Urinary bladder (tissue), 4 donors: ENCODE measurements at places on chromosomes 12 and 14. TPM values are rescaled to one million over a fixed set of nuclear protein-coding genes. Genes with fewer than 3 reads are reported as not detected.

The RPL10L gene
- total RNA-seq: not detected

The PRH1 gene
- 103 TPM for total RNA-seq

The RASSF9 gene
- total RNA-seq: 10.4 TPM

The CCDC196 gene
- total RNA-seq: not detected

The MORN3 gene
- 0.16 TPM for total RNA-seq

DNA sequence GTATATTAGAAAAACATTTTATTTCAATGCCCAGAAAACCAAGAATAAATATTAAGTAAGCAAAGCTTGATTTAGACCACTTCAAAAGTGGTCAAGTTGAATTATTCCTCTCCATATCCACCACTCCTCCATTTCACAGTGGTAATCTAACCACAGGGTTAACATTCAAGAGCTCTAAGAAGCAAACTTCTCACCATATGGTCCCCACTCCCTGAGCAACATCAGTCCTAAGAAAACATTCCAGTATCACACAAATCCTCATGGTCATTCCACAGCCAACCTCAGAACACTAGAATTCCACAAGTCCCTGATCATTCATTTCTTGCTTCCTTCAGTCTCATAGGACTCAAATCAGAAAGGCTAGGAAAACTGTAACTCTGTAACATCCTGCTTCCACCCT, 47.9 kb downstream of the ST8SIA1 start:
- no peak for DNase-seq

GRCh38 chr14:68079941-68080697, 260.5 kb downstream of the RAD51B start:
- DNase-seq: no peak

DNA sequence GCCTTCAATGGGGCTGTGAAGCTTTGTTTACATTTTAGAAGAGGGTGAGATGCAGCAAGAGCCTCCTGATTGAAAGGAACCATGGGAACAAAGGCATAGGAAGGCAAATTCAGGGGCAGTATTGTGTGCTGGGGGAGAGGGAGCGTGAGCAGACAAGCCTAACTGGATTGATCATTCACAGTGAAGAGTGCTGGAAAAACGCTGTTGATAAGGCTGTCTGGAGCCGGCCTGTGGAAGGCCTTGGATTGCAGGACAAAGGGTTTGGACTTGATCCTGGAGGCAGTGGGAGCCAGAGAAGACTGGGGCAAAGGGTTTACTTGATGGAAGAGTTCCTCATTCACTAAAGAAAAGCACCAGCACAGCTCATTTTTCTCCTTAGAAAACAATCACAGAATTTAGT, 160.5 kb downstream of the PAH start:
- DNase-seq: no peak

DNA sequence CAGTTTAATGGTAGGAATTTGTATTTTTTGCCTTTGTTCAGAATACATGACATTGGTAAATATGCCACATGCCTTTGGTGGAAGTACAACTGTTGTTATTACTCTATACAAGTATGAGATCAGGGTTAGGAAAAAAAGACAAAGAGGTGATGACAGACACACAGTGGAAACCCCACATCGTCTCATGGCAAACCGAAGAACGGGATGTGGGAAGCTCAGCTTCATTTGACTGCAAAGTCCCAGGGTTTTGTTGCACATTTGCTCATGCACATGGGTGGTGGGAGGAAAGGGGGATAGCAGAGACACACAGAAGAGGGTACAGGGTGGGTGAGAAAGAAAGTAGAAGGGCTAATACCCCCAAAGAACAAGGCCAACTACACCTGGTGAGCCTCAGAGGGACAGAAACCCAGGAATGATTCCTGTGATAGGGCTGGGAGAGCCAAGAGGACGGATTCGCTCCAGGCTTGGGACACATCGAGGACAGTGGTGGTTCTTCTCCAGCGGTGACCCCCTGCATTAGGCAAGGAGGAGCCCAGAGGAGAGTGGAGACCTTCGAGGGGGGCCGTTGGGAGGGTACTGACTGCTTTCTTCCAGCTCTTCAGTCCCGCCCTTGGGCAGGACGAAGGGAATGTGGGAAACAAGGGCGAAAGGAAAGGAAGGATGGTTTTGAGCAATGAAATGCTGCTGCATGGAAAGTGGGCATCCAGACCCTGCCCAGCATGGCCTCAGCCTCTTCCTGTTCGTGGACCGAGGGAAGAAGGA, 8.1 kb downstream of the VAMP1 start:
- no peak for DNase-seq

DNA sequence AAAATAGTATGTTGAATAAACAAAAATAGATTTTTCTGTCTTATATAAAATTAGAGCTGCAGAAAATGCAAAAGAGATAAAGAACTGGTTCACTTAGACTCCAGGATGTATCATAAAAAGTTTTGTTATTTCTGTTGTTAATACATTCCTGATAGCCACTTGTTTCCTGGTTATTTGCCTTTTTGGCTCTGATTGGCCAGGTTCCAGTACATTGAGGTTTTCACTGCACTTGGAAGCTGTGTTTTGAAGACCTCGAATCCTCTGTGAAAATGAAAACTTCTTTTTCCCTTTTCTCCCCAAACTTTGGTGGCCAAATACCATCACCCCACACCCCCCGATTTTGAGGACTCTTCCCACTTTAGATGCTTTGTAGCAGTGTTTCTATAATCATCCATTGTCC, 525.3 kb downstream of the MED13L start:
- no peak for DNase-seq

- DNase-seq: no peak
These were observed 6.0 kb downstream of the KRT7 start for GRCh38 chr12:52238916-52239646.

GRCh38 chr14:58281969-58282368, 16.4 kb upstream of the ARID4A start:
- no peak for DNase-seq

DNA sequence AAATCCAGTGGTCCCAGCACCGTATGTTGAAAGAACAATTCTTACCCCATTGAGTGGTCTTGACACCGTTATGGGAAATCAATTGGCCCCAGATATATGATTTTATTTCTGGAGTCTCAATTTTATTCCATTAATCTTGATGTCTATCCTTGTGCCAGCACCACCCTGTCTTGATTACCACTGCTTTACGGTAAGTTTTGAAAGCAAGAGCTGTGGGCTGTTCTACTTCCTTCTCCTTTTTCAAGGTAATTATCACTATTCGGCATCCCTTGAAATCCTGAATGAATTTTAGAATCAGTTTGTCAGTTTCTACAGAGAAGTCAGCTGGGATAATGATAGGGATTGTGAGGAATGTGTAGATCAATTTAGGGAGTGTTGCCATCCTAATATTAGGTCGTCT, 160.8 kb upstream of the SFSWAP start:
- no peak for DNase-seq

DNA sequence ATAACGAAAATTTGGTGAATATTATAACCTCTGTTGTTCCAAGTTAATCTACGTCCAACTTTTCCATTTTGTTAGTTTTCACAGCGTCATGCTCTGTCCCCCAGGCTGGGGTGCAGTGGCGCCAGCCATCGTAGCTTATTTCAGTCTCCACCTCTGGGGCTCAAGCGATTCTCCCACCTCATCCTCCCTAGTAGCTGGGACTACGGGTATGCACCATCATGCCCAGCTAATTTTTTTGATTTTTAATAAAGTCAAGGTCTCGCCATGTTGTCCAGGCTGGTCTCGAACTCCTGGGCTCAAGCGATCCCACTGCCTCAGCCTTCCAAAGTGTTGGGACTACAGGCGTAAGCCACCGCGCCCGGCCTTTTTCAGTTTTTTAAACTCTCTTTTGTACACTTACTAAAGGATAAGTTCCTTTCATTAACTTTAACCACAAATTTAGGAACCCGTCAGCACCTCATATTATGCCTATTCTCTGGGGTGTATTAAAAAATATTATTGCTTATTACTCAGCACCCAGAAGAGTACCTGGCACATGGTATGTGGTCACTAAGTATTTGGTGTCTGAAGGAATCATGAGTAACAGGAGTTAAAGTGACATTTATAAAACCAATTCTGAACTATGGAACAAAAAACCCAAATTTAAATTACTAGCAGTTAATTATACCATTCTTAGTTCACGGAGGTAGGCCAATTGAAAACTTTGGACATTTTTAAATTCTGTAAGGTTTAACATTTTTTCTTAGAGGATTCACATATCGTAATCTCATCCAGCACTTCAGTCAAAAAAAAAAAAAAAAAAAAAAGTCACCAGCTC, 925 bp upstream of the MIPOL1 start:
- no peak for DNase-seq

DNA sequence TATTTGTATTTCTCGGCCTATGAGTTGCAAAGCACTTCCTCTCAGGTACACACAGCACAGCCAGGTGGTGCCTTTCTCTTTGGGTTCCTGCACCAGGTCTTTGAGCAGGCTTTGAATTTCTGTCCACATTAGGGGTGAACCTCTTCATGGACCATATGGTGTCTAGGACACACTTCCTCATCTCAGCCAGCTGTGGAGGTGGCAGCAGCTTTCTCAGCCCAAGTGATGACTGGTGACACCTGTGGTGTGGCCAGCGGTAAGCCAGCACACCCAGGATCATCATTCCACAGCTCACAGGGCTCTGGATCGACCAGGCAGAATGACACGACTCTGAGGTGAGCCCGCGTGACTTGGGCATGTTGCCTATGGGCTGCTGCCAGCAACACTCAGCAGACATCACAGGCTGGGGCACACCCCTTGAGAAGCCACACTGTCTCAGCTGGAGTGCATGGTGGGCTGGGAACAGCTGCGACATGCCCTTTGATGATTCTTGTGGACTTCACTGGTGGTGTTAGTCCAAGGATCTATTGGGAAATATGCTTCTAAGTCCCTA, 36.8 kb downstream of the SLC5A8 start:
- no peak for DNase-seq

DNA sequence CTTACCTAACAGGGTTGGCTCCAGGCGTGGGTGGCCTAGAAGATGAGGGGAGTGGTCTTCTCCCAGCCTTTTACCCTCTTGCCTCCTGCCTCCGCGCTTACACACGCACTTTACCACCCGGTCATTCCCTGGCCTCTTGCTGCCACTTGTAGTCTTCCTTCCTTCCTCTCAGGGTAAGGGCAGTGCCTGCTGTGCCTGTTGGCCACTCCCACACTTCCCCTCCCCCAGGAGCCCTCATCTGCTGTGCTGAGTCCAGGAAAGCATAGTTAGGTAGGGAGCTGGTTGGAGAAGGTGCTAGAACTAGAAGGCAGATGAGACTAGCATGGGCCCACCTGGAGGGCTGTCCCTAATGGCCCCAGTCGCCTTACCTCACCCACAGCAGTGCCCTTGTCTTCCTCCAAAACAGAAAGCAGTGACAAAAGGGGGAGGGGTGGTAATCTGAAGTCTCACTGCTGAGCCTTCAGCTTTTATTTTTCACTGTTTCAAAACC, 54.3 kb upstream of the SRSF5 start:
- DNase-seq: no peak

DNA sequence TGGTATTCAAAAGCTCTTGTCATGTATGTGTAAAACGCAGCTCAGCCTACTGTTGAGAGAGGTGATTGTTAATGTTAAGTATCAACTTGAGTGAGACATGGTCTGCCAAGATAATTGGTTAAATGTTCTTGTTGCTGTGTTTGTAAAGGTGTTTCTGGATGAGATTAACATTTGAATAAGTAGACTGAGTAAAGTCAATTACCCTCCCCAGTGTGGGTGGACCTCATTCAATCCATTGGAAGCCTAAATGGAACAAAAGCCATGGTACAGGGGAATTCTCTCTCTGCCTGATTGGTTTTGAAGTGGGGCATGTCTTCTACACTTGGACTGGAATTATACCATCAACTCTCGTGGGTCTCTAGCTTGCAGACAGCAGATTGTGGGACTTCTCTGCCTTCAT, 63.8 kb upstream of the RERGL start:
- DNase-seq: no peak
